ENCODE measurements at places on chromosomes 11 and 22. TPM values are rescaled to one million over a fixed set of nuclear protein-coding genes. Genes with fewer than 3 reads are reported as not detected.

MOV10L1 gene
- polyA plus RNA-seq, result 0.37 TPM

GSC2 gene
- not detected for polyA plus RNA-seq

ZNHIT2 gene
- polyA plus RNA-seq, result 7.9 TPM

TMEM45B gene
- polyA plus RNA-seq, result 26.4 TPM

CTSW gene
- polyA plus RNA-seq, result 1.6 TPM

FXYD2 gene
- polyA plus RNA-seq, result 499 TPM

MS4A6E gene
- not detected for polyA plus RNA-seq

CHRNA10 gene
- 3.4 TPM for polyA plus RNA-seq

BIRC3 gene
- polyA plus RNA-seq, result 0.78 TPM

YPEL1 gene
- 18.1 TPM for polyA plus RNA-seq

FAM180B gene
- 0.41 TPM for polyA plus RNA-seq

OVOL1 gene
- 9.2 TPM for polyA plus RNA-seq

NOX4 gene
- polyA plus RNA-seq, result 33.4 TPM

PLAAT2 gene
- 0.37 TPM for polyA plus RNA-seq

SMTNL1 gene
- 0.46 TPM for polyA plus RNA-seq

TMEM135 gene
- 29.7 TPM for polyA plus RNA-seq

FAT3 gene
- 14.5 TPM for polyA plus RNA-seq

DSCAML1 gene
- polyA plus RNA-seq, result 2.5 TPM

BACE1 gene
- 54.9 TPM for polyA plus RNA-seq

SYT8 gene
- polyA plus RNA-seq, result 1.0 TPM

FOXRED2 gene
- 28.4 TPM for polyA plus RNA-seq

ARSA gene
- 28.9 TPM for polyA plus RNA-seq

ADM2 gene
- 3.8 TPM for polyA plus RNA-seq

CDON gene
- polyA plus RNA-seq, result 21.9 TPM

MMP7 gene
- 19.8 TPM for polyA plus RNA-seq

APOL5 gene
- polyA plus RNA-seq, result not detected

OR5D16 gene
- polyA plus RNA-seq, result not detected

MYO18B gene
- 0.04 TPM for polyA plus RNA-seq

RTN4R gene
- 10.4 TPM for polyA plus RNA-seq

GRAMD1B gene
- polyA plus RNA-seq, result 16.9 TPM

SELENOM gene
- polyA plus RNA-seq, result 23.9 TPM

MUC2 gene
- polyA plus RNA-seq, result 0.14 TPM

SLC37A2 gene
- 1.9 TPM for polyA plus RNA-seq

TEX54 gene
- polyA plus RNA-seq, result not detected

GGT5 gene
- polyA plus RNA-seq, result 17.3 TPM

CYP2D6 gene
- 2.2 TPM for polyA plus RNA-seq

ZP1 gene
- 0.22 TPM for polyA plus RNA-seq

TYR gene
- 0.33 TPM for polyA plus RNA-seq

PLAAT4 gene
- polyA plus RNA-seq, result 12.3 TPM

C11orf65 gene
- polyA plus RNA-seq, result 2.7 TPM

FOLR1 gene
- polyA plus RNA-seq, result 49.6 TPM

SLC5A1 gene
- polyA plus RNA-seq, result 0.51 TPM

UCP3 gene
- 5.3 TPM for polyA plus RNA-seq

FOLR3 gene
- polyA plus RNA-seq, result 2.5 TPM
